ENCODE measurements at places on chromosomes 16 and 17. TPM values are rescaled to one million over a fixed set of nuclear protein-coding genes. Genes with fewer than 3 reads are reported as not detected.

DNA sequence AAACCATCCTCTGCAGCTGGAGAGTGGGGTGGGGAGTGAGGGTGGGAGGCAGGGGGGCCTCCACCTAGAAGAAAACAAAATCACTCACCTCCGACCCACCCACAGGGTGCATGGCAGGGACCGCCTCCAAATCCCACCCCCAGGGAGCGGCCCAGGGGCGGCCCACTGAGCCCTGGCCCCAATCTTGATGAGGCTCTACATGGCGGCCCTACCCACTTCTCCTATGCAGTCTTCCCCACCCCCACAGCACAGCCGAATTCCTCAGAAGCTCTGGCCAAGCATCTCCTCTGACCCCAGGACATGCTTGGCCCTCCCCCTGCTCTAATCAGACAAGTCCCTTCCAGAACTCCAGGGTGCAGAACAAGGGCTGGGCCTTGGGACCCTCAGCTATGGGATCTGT lies 18.2 kb upstream of the FASN start:
- no peak for DNase-seq

- no peak for DNase-seq
Observed at GRCh38 chr16:68387301-68387700, 61.0 kb downstream of the SMPD3 start.

- DNase-seq: no peak
Observed at GRCh38 chr17:35374766-35375344, 1.4 kb upstream of the SLFN11 start.

GRCh38 chr16:74896389-74897370 lies 88.2 kb downstream of the WDR59 start:
- no peak for DNase-seq

GRCh38 chr16:47565454-47565853 lies 104.3 kb downstream of the PHKB start:
- DNase-seq: no peak

Gene PTRH2
- 9.4 TPM for total RNA-seq

Gene ACSM2A
- not detected for total RNA-seq

Gene PRPF8
- total RNA-seq: 97.8 TPM

Gene TEKT5
- 0.35 TPM for total RNA-seq

Gene GALR2
- total RNA-seq: not detected

Data from pancreas (tissue), 10 donors.